Karpas-422 (cell line): ENCODE measurements at places on chromosomes 7 and 10. TPM values are rescaled to one million over a fixed set of nuclear protein-coding genes. Genes with fewer than 3 reads are reported as not detected.

- no peak overlapping the region for H3K4me3 ChIP-seq
- H3K4me1 ChIP-seq: peaks cover 10% of the 10 kb centered on the region
- no peaks in the 10 kb centered on the region for H3K27me3 ChIP-seq
- no peak overlapping the region for H3K27ac ChIP-seq
These were observed 78.2 kb downstream of the VPS41 start for GRCh38 chr7:38830826-38831225.

The SRRM3 gene
- total RNA-seq: not detected in 2 replicates

- no peak for DNase-seq
- no peaks in the 10 kb centered on the region; the same call in 1 of the 2 replicates for H3K4me1 ChIP-seq
- H3K27ac ChIP-seq: no peak overlapping the region
- no peak overlapping the region for H3K4me3 ChIP-seq
These were observed 16.5 kb downstream of the ADAP1 start for GRCh38 chr7:937856-938484.

DNA sequence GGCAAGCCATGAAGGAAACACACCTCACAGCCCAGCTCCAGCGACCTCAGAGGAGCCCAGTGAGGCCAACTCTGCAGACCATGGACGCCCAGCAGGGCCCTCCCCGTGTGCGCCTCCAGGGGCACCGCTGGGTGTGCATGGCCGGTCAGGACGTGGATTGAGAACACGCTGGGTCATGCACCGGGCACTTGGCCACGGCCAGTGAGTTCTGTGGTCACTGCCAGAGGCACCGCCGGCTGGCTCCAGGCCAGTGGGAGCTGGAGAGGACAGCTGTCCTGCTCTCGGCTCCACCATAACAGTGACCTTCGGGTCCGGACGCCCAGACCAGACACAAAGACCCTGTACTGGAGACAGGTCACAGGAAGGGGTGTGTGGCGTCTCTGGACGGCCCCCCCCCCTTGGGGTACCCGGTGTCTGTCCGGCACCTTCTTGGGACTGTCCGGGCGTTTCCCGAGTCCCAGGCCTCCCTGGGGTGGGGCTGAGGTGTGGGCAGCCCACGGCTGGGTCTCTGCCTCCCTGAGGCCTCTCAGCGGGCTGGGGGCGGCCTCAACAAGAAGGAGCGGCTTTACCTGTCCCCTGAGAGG is 50.4 kb upstream of the NKX6-2 start:
- H3K4me3 ChIP-seq: no peak overlapping the region
- H3K27me3 ChIP-seq: no peaks in the 10 kb centered on the region
- no peaks in the 10 kb centered on the region; the same call in 1 of the 2 replicates for H3K4me1 ChIP-seq
- H3K27ac ChIP-seq: no peak overlapping the region

DNA sequence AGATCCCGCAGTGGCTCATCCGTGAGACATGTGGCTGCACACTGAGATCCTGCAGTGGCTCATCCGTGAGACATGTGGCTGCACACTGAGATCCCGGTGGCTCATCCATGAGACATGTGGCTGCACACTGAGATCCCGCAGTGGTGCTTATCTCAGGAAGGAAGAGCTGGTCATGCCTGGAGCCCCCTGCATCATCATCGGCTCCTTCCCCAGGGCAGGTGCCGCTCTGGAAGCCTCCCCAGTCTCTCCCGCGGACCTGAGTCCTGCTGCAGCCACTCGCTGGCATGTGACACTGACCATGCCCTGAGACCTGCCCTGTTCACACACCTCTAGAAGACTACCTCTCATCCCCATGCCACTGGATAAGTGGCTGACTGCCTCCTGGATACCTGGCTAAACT is 181.3 kb downstream of the PTPRN2 start:
- no peak for DNase-seq
- H3K27ac ChIP-seq: no peak overlapping the region
- no peaks in the 10 kb centered on the region for H3K4me1 ChIP-seq
- H3K4me3 ChIP-seq: no peak overlapping the region
- H3K27me3 ChIP-seq: no peaks in the 10 kb centered on the region
